ENCODE measurements at places on chromosomes 12 and 14.

DNA sequence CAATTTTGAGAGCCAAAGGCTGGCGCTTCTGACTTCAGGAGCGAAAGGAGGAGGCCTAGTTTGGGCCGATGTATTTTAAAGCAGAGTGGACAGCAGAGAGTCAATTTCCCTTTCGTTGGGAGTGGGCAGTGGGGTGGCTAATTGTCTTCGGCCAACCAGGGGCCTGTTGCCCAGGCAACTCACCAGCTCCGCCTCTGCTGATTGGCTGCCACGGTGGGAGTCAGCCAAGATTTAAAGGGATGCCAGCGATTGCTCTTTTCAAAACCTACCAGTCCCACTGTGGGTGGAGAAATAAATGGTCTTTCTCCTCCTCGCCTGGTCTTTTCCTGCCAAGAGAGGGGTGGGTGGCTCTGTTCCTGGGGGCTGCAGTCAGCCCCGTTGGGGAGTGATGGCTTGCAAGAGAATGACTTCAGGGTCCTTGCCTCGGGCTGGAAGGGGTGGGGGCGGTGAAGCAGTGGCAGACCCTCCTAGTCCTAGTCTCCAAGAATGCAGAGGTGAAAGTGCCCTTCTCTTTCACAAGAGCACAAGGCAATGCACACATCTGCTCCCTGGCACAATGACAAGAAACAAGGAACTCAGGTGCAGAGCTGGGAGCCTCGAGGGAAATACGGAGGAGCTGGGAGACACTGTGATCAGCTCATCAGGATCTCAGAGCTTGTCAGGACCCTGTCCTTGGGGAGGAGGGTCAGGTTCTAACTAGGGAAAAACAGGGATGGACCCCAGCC is 37.7 kb downstream of the RASAL1 start:
- no peak for DNase-seq

DNA sequence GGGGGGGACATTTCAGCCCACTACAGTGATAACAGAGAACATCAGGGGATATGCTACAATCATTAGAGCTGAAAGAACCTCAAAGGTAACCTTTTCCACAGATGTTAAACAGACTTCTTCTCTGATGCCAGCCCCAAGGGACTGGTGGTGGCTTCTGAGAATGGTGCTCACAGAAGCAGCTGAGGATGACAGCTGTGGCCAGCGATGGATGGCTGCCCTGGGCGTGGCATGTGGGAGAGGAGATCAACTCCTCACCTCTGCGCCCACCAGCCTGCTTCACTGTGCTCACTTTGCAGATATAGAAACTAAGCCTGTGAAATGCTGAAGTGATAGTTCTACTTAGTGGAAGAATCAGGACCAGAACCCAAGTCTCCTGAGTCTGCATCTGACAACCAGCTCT is 33.0 kb downstream of the FOXN3 start:
- no peak for DNase-seq

GRCh38 chr14:43540948-43541347 is 966.1 kb downstream of the FSCB start:
- DNase-seq, result no peak

DNA sequence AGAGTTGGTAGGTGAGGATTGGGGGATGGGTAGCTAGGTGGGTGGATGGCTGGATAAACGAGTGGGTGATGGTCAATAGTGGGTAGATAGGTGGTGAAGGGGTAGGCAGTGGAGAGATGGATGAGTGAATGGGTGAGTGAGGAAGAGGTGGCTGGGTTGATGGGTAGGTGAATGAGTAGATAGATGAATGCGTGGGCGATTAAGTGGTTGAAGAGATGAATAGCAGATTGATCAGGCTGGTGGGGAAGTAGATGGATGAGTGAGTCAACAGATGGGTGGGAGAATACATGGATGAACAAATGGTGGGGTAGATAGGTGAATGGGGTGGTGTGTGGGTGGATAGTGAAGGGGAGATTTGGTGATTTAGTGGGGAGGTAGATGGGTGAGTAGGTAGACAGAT is 51.1 kb downstream of the SYNE3 start:
- no peak for DNase-seq

DNA sequence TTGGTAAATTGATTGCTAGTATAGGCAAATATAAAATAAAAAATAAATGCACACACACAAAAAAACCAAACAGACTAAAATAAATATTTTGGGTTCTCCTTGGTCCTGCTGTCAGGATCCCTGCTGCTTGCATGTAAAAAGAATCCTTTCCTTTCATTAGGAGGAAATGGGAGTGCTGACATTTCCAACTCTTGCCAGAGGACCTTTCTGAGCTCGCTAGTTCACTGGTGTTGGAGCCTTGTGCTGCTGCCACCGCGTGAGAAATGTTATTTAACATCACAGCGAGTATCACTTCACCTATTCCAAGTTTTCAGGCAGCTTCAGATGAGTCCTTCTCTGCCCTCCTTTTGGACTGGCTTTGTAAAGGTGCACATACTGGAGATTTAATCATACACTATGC is 358.9 kb downstream of the NPAS3 start:
- DNase-seq, result no peak
